ENCODE measurements at places on chromosomes 2 and 18.

- H3K4me3 ChIP-seq = no peak overlapping the region
- no peak overlapping the region for H3K27ac ChIP-seq
- no peaks in the 10 kb centered on the region for H3K36me3 ChIP-seq
- no peak for DNase-seq
Observed at GRCh38 chr2:71856773-71857525, 290.7 kb downstream of the CYP26B1 start.

DNA sequence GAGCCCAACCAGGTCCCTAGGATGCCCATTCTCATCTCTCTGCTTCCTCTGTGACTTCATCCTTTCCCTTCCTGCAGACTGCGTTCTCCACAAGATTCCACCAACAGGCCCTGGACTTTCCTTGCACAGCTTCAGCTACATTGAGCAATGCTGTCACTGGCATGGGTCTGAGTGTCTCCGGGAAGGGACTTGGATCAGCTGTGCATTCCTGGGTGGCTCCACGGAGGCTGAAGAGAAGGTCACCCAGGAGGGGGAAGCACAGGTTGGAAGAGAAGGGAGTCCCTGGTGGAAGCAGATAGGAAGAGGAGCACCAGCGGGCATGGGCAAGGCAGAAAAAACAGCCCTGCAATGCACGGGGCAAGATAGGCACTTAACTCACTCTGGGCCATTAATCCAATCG lies 140.5 kb downstream of the UXS1 start:
- no peak overlapping the region for H3K4me3 ChIP-seq
- H3K27ac ChIP-seq = no peak overlapping the region
- H3K36me3 ChIP-seq = no peaks in the 10 kb centered on the region
- H3K27me3 ChIP-seq = peaks cover 2% of the 10 kb centered on the region
- peaks cover 32% of the 10 kb centered on the region for H3K4me1 ChIP-seq

GRCh38 chr2:142100139-142100873 lies 30.5 kb downstream of the LRP1B start:
- no peak for DNase-seq
- no peaks in the 10 kb centered on the region for H3K4me1 ChIP-seq
- H3K4me3 ChIP-seq = no peak overlapping the region
- H3K27me3 ChIP-seq = no peaks in the 10 kb centered on the region
- H3K36me3 ChIP-seq = no peaks in the 10 kb centered on the region
- H3K27ac ChIP-seq = no peak overlapping the region

- H3K27ac ChIP-seq = no peak overlapping the region
- no peaks in the 10 kb centered on the region for H3K27me3 ChIP-seq
- peaks cover 18% of the 10 kb centered on the region for H3K4me1 ChIP-seq
- H3K4me3 ChIP-seq = no peak overlapping the region
- H3K36me3 ChIP-seq = peaks cover 28% of the 10 kb centered on the region
- DNase-seq = no peak
Observed at GRCh38 chr2:240591226-240591625, 4.7 kb downstream of the CAPN10 start.

GRCh38 chr18:76978616-76979015 lies 154.0 kb downstream of the MBP start:
- DNase-seq = peak; percentile 4
- H3K4me3 ChIP-seq = no peak overlapping the region
- H3K4me1 ChIP-seq = peaks cover 4% of the 10 kb centered on the region
- no peaks in the 10 kb centered on the region for H3K27me3 ChIP-seq

DNA sequence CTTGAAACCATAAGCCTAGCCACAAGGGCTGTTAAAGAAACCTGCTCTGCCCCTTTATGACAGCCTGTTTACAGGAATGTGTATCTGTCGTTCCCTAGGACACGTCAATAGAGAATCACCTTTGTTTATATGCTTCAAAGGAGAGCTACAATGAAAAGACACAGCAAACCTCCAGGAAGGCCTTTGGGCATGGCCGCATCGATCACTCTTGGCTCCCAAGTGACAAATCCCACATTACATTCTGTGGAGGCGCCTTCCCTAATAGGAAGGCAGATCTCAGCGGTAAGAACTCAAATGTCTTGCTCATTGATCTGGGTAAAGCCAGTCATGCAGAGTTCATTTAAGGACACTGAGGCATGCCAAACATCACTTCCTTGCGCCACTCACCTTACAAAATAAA lies 26.5 kb downstream of the KIAA2012 start:
- no peaks in the 10 kb centered on the region for H3K27me3 ChIP-seq
- no peak overlapping the region for H3K27ac ChIP-seq
- no peaks in the 10 kb centered on the region for H3K36me3 ChIP-seq
- no peak for DNase-seq

DNA sequence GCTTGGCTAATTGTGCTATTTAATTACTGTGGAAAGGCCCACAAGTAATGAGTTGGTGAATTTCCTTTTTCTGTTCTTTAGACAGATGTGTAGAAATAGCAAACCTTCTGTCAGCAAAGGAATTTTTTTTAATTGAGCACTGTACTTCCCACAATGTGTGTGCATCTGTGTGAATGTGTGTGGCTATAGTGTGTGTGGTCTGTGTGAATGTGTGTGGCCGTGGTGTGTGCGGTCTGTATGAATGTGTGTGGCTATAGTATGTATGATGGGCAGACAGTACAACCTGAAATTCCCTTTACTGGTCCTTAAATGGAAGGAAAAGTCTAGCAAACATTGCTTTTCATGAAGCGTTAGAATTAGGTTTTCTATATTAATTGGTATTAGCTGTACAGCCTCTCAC lies 203.5 kb upstream of the TPO start:
- H3K27ac ChIP-seq = no peak overlapping the region
- DNase-seq = no peak
- no peak overlapping the region for H3K4me3 ChIP-seq
- no peaks in the 10 kb centered on the region for H3K27me3 ChIP-seq

DNA sequence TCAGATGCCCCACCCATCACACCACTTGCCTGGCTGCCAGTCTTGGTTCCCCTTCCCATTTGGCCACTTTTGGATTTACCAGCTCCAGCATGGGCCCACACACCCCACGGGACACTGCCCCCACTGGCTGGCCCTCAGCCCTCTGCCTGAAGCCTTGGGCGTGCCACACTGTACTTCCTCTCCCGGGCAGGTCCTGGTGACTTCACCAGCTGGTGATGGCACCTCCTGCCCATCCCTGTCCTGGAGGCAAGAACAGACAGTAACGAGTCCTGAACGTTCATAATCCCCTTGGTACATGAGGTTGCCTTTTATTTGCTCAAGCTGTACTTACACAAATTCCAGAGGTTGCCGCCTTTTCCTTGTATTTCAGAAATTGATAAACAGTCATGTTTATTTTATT lies 81.1 kb downstream of the TMEM17 start:
- H3K4me1 ChIP-seq = no peaks in the 10 kb centered on the region
- H3K4me3 ChIP-seq = no peak overlapping the region
- no peak overlapping the region for H3K27ac ChIP-seq

DNA sequence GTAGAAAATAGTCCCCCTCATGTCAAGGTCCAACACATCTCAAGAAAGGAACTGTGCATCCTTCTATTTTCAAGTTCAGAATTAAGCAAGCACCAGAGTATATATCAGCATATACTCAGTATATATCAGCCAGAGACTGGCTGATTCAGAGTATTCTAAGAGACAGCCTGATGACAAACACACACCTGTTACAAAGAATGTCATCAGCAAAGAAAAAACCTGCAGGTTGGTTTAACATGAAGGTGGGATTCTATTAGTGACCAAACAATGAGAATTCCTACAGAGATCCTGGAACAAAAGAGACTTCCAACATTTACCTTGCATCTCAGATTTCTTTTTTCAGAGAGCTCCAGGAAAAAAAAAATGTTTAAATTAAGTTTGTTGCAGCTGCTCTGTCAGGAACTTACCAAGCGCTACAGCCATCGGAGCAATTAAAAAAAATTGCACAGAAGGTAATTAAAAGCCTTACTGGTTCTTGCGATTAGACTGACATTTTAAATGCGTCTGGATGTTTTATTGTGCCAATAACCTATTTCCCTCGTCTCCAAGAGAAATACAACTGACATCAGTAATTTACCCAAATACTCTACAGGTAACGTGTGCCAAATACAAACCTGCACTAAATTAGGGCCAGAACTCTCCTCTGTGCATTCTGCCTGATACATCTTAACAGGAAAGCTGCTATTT lies 218.1 kb downstream of the HNMT start:
- no peak for DNase-seq
- H3K27ac ChIP-seq = no peak overlapping the region
- no peak overlapping the region for H3K4me3 ChIP-seq

GRCh38 chr18:53253789-53254188 lies 913.8 kb downstream of the DCC start:
- DNase-seq = no peak
- H3K27me3 ChIP-seq = no peaks in the 10 kb centered on the region
- H3K4me3 ChIP-seq = no peak overlapping the region

- no peaks in the 10 kb centered on the region for H3K4me1 ChIP-seq
- no peaks in the 10 kb centered on the region for H3K27me3 ChIP-seq
- no peak for DNase-seq
- no peak overlapping the region for H3K4me3 ChIP-seq
- no peaks in the 10 kb centered on the region for H3K36me3 ChIP-seq
Observed at GRCh38 chr2:172664766-172665165, 70.9 kb upstream of the RAPGEF4 start.

- peak overlapping the region; percentile 43 for H3K27ac ChIP-seq
- no peak overlapping the region for H3K4me3 ChIP-seq
- H3K4me1 ChIP-seq = peaks cover 23% of the 10 kb centered on the region
Observed at GRCh38 chr2:197174539-197175094, 136.0 kb downstream of the ANKRD44 start.

DNA sequence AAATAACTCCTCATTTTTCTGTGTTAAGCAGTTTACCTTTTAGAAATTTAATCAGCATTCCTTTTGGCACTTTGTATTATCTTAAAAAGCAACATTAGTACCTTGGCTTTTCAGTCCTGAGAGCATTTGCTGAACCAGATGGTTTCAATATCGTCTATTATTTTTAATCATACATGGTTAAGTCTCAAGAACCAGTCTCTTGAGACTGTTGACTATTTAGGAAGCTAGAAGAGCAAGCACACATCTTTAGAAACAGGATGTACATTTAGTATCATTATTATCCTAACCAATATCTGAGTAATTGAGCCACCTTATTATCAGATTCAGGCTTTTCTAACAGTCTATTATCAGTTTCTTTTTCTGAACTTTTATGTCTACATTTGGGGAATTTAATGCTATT lies 28.2 kb upstream of the ZEB2 start:
- peaks cover 16% of the 10 kb centered on the region for H3K4me1 ChIP-seq
- peaks cover 19% of the 10 kb centered on the region for H3K27me3 ChIP-seq
- no peak for DNase-seq
- no peak overlapping the region for H3K27ac ChIP-seq
- no peaks in the 10 kb centered on the region for H3K36me3 ChIP-seq

DNA sequence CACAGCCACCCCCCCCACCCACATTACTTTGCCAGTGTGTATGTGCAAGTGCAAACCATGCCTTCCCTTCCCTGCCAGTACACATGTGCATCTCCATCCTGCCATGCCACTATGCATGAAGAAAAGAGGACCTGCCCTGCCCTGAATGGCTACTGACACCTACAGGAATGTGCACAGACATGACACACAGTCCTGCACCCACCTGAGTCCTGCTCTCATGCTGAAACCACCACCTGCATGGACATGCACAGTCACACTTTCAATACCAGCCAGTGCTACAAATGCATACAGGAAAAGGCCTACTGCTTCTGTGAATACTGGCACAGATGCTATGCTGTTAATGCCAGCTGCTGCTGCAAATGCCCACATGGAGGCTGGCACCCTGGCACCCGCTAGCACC lies 334.4 kb upstream of the DLGAP1 start:
- DNase-seq = no peak
- no peak overlapping the region for H3K4me3 ChIP-seq
- H3K27me3 ChIP-seq = no peaks in the 10 kb centered on the region
- H3K4me1 ChIP-seq = no peaks in the 10 kb centered on the region

GRCh38 chr18:12306752-12307700 lies 1.0 kb upstream of the TUBB6 start:
- peaks cover 36% of the 10 kb centered on the region for H3K27me3 ChIP-seq
- peak overlapping the region; percentile 88 for H3K4me3 ChIP-seq
- peak overlapping the region; percentile 83 for H3K27ac ChIP-seq
- DNase-seq = no peak

DNA sequence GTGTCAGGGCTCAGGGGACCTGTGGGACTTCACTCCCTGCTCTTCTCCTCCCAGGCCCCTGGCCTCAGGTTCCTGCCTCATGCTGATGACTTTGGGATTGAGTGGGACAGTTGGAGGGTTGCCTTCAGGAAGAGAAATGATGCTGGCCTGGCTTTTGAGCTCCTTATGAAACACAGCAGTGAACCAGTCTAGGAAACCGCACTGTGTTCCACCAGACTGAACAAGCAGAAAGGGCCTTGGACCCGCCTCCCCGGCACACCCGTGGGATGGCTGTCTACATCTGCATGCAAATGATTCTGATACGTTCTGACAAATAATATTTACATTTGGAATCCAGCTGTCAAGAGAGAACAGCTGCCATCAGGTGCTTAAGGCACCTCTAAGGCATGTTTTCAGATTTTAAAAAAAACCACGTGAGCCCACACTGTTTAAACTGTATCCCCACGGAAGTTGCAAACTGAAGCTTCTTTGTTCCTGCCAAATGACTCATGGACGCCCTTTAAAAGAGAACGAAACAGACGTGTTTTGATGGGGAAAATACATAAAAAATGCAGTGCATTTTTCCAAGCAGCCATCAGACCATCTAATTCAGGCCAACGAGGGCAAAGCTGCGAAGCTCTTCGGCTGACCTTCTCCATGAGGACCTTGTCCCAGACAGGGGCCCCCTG lies 27.6 kb upstream of the ASAP2 start:
- no peaks in the 10 kb centered on the region for H3K36me3 ChIP-seq
- H3K27me3 ChIP-seq = peaks cover 9% of the 10 kb centered on the region
- H3K27ac ChIP-seq = no peak overlapping the region
- no peak overlapping the region for H3K4me3 ChIP-seq
- no peak for DNase-seq
